ENCODE measurements at places on chromosomes 12 and 14.

- no peak for DNase-seq
These were observed 1.3 kb upstream of the KCNH5 start for GRCh38 chr14:63046339-63047268.

DNA sequence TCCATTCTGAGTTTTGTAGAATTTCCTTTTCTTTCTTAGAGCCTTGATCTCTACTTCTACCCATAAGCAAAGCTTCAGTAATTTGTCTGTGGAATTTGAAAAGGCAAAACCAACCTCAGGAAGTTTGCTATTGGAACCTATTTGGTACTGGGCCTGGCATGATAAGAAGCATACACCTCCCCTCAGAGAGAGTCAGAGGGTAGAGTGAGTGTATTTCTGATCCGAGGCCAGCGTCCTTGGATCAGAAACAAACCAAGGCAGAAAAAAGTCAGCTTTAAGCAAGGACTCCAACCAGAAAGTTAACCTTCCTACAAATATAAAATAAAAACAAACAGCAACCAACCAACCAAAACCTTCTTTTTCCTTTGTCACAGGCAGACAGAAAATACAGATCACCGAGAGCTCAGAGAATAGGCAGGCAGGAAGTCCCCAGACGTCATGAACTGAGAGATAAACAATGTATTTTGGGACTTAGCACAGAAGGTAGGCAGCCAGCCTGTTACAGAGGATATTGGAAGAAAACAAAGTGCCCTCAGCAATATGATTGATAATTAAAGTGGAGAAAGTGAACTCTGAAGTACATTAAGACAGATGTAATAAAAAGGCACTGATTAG is 141.5 kb downstream of the NEDD1 start:
- no peak for DNase-seq

- no peak for DNase-seq
These were observed 9.5 kb downstream of the BDKRB1 start for GRCh38 chr14:96265383-96266095.

DNA sequence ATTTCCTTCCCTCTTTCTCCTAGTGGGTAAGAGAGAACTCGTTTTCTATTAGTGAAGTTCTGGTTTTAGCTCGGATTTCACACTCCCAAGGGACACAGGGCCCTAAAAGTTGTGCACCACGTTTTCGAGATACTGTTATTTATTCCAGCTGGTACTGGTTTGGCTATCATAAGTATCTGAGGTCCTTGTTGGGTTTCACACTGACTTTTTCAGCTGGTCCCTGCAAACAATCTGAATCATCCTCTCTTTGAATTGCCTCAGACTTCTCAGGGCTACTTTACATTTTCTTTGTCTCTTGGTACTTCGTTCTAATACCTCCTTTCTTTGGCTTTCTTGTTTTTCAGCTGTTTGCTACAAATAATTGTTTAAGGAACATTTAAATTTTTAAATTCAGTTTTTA is 75.7 kb downstream of the SCN8A start:
- DNase-seq, result no peak

- DNase-seq, result no peak
These were observed 2.3 kb upstream of the CSRP2 start for GRCh38 chr12:76881142-76881541.

DNA sequence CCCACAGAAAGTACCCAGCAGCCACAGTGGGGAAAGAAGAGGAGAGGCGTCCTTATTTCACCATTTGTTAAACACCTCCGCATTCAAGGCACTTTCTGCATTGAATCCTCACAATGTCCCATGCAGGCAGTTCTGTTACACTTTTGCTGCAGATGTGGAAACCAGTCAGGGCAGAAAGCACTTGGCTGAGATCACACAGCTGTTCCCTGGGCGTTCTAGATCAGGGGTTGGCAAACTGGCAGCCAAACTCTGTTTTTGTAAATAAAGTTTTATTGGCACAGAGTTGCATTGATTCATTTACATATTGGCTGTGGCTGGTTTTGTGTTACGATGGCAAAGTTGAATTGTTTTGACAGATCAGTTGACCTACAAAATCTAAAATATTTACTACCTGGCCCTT is 20.1 kb downstream of the FOXN4 start:
- DNase-seq, result no peak

DNA sequence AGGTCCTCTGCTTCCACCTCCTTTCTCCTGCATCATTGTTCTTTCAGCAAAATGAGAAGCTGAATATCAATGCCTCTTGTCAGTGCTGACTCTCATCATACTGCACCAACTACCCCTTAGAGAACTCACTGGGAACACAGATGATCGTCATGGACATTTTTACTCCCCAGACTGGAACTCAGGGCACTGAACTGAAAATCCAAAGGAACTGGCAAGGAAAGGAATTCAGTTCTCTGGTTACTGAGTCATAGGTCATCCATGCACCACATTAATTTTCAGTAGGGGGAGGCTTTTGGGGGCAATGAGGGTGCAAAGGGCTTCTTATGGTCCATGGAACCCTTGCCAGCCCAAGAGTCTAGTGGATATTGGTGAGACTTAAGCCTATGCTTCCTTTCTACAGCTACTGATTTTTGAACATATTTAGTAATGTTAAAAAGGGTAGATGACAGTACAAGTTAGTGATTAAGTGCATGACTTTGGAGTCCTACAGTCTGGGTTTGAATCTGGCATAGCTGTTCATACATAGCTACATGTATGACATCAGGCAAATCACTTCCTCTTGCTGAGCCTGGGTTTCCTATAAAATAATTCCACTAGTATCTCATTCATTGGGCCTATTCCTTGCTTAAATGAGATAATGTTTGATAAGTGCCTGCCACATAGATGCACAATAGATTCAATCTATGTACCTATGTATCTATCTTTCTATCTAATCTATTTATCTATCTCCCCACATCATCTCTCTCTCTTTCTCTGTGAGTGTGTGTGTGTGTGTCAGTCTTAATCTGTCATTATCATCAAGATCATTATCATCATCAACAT is 29.2 kb downstream of the BBS10 start:
- DNase-seq, result no peak

GRCh38 chr14:102439556-102439955 is 70.0 kb downstream of the ANKRD9 start:
- DNase-seq, result no peak

GRCh38 chr12:85759091-85759490 is 77.1 kb downstream of the RASSF9 start:
- DNase-seq, result no peak

- no peak for DNase-seq
These were observed 66.4 kb upstream of the LTA4H start for GRCh38 chr12:96101806-96102205.

All from activated naive CD8-positive, alpha-beta T cell treated with anti-CD3 and anti-CD28 coated beads for 36 hours (primary cell).